ENCODE measurements at places on chromosomes 11 and 22. TPM values are rescaled to one million over a fixed set of nuclear protein-coding genes. Genes with fewer than 3 reads are reported as not detected.

- DNase-seq = no peak
Measured at GRCh38 chr22:27603800-27604144, 197.8 kb downstream of the MN1 start.

ISX gene
- 53.1 TPM for total RNA-seq

DNA sequence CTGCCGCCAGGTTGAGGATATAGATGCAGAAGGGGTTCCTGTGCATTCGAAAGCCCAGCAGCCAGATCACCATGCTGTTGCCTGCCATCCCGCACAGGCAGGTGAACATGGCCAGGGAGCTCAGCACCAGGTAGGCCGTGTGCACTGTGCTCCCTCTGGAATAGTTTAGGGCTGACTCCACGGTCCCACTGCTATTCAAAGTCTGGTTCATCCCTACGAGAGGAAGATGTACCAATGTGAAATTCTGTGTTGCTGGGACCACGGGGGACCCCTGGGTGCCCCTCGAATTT is at the start of gene MRGPRD:
Gene MRGPRD, minus strand, starts transcription at position 211 of the 290 bp plus-strand sequence. Its CDS starts 0 bp downstream, at position 211.
- no peak for DNase-seq

DNA sequence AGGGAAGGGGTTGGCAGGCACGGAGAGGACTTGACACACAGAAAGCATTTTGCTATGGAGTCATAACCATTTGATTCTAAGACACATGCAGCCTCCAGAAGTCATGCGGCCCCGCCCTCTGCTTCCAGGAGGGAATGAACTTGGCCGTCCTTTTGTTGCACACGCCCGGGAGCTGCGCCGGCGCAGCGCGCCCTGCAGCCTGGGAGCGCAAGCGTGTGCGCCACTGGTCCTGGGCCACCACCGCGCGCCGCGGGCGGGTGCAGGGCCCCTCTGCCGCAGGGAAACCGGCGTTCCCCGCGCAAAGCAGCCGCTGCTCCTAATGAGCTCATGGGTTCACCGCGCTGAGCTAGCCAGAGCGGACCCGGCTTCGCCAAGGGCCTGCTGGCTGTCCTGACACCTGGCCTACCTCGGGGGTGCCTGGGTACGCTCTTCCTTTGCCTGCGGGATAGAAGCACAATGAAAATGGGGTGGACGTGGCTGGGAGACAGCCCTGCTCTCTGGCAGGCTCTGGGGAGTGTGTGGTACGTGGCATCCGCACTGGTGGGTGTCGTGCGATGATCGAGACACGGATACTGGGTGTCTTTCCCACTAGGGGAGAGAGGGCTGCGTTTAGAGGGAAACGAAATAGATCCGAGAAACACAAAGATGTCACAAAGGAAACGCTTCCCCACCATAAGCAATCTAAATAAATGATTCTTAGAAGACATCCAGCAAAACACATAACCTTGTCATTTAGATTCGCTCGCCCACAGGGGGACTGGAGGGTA is 669 bp downstream of the MICAL3 start:
- DNase-seq = peak; percentile 91

DNA sequence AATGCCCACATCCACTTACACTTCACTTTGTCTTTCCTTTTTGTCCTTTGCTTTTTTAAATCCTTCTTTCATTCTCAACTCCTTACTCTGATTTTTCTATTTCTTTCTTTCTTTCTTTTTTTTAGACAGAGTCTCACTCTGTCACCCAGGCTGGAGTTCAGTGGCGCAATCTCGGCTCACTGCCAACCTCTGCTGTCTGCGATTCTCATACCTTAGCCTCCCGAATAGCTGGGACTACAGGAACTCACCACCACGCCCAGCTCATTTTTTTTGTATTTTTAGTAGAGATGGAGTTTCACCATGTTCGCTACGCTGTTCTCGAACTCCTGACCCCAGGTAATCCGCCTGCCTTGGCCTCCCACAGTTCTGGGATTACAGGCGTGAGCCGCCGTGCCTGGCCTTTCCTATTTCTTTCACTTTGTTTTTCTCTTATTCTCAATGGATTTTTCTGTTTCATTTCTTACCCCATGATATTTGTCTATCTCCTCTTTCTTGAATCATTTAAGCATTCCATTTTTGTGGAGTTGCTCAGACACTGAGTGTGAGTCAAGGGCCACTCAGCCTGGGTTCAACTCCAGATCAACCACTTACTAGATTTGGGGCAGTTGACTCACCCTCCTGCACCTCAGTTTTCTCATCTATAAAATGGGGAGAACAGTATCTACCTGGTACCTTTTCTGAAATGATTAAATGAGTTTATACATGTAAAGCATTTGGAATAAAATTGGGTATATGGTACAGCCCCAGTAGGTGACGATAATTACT is 7.6 kb downstream of the KCNJ5 start:
- DNase-seq = no peak

OR8B3 gene
- not detected for total RNA-seq

DNA sequence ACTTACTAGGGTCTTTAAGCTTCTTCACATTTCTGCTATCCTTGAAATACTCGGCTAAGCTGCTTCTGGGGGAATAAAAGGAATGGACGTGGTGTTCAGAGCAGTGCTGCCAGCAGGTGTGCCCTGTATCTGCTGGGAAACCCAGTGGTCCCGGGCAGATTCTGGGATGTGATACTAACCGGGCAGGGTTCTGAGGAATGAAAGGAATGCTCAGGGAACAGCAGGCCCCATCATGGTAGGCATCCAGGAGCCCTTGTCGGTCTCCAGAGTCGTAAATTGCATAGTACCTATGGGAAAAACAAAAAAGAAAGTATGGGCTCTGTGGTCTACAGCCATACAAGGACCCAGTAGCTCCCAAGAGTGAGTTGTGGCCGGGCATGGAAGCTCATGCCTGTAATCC is 4.5 kb upstream of the TMEM223 start:
- DNase-seq = no peak

DNA sequence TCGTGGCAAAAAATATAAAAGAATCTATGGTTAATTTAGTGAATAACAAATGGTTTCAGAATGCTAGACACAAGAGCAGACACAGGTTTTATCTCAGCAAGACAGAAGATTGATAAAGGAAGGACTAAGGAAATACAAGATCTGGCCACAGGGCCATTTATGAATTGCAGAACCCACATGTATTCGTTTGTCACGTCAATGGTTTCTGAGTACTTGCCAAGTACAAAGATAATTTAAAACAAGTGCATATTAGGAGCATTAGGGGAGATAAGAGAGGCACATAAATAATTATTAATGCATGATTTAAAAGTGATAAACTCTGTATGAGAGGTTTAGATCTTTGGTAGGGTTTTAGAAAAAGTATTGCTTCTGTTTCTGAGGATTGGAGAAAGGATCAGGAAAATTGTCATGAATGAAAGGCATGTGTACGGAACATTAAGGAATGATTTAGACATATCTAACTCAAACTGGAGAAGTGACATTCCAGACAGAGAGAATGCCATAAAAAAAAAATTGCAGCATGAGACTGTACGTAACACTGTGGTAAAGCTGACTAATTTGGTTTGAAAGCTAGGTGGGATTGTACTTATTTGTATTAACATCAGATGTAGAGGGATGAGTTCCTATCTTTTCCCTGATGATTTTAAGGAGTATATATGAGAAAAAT is 727.1 kb downstream of the NELL1 start:
- DNase-seq = no peak

- DNase-seq = no peak
Measured at GRCh38 chr22:46465793-46466192, 71.6 kb downstream of the CELSR1 start.

APOBEC3A gene
- total RNA-seq = not detected

Data from colonic mucosa (tissue), 4 donors.